CD4-positive, alpha-beta T cell treated with Interleukin-10 for 1 hour (primary cell): ENCODE measurements at places on chromosomes 12 and 14.

GRCh38 chr12:10016881-10017280, 6.5 kb downstream of the CLEC12B start:
- no peak for DNase-seq

GRCh38 chr14:96727073-96727472, 70.1 kb upstream of the VRK1 start:
- no peak for DNase-seq

GRCh38 chr14:102824832-102825231, 47.6 kb downstream of the TRAF3 start:
- DNase-seq = no peak

GRCh38 chr14:54931101-54931500, 28.5 kb upstream of the GCH1 start:
- no peak for DNase-seq

- DNase-seq = no peak
These were observed 127.5 kb downstream of the TGFB3 start for GRCh38 chr14:75854111-75854799.

- no peak for DNase-seq
These were observed 365.6 kb downstream of the NELL2 start for GRCh38 chr12:44510510-44510909.

GRCh38 chr14:68958553-68958952, 20.5 kb downstream of the ACTN1 start:
- DNase-seq = no peak

- DNase-seq = peak; percentile 11
These were observed 513 bp downstream of the BCAT1 start for GRCh38 chr12:24948420-24948756.

- DNase-seq = no peak
These were observed 9.7 kb downstream of the SERPINA1 start for GRCh38 chr14:94378527-94379290.

DNA sequence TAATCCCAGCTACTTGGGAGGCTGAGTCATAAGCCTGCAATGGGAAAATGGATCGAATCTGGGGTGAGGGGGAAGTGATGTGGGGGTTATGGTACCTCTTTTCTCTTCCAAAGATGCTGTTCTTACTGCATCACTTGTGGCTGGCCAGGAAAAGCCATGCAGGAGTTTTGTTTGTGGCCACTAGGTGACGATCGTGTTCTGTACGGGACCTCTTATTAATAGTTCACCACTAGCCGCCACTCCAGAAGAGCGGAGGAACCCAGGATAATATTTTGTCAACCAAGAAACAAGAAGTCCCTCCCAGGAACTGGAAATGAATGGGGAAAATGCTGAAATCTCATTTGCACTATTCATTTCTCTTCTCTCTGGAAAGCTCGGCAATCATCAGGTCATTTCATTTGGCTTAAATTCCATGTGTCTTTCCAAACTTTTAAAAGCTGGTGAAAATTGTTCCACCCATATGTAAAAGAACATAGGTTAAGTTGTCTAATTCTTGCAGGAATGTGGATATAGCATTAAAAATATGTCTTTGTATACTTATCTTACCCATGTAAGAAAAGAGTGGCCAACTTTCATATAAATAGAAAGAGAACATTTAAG, 8.9 kb downstream of the GPR65 start:
- peak; percentile 65 for DNase-seq

GRCh38 chr12:113154351-113154973, 4.9 kb downstream of the CFAP73 start:
- DNase-seq = no peak

GRCh38 chr12:69026336-69026735, 93.4 kb upstream of the CPM start:
- DNase-seq = no peak

GRCh38 chr12:89305373-89305772, 46.9 kb downstream of the DUSP6 start:
- no peak for DNase-seq

- DNase-seq = no peak
These were observed 136.4 kb downstream of the FOXN3 start for GRCh38 chr14:89280600-89280999.

GRCh38 chr12:78651755-78652154, 212.8 kb upstream of the SYT1 start:
- DNase-seq = no peak

- DNase-seq = no peak
These were observed 245.7 kb downstream of the KCNC2 start for GRCh38 chr12:74963867-74964331.

GRCh38 chr12:87921621-87922020, 107.6 kb downstream of the C12orf50 start:
- DNase-seq = no peak

GRCh38 chr14:34439090-34439489, 22.9 kb downstream of the SPTSSA start:
- no peak for DNase-seq

DNA sequence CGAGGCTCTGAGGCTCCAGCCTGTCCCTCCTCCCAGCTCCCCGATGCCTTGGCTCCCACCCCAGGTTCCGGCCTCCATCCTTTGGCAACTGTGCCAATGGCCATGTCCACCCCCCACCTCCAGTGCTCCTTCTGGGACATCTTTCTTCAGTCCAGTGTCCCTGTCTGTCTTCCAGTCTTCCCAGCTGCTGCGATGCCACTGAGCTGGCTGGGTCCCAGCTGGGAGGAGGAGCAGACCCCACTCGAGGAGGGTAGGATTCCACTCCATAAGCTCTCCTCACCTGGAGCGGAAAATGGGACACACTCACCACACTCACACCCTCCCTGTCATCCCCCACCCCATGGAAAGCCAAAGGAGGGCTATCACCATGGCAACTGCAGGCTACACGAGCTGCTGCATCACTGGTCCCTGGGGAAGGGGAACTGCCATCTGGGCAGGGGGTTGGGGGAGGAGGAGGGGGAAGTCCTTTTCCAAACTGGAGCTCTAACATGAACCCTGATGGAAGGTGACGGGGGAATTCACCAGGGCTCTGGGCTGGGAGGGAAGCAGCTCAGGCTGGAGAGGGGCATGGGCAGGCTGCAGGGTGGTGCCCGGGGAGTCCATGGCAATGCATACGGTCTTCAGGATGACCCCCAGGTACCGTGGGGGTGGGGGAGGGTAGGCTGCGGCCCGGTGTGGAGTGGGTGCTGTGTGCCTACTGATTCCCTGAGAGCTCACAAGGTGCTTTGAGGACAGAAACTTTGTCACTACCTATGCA, 94.3 kb downstream of the LRRC74A start:
- DNase-seq = no peak

DNA sequence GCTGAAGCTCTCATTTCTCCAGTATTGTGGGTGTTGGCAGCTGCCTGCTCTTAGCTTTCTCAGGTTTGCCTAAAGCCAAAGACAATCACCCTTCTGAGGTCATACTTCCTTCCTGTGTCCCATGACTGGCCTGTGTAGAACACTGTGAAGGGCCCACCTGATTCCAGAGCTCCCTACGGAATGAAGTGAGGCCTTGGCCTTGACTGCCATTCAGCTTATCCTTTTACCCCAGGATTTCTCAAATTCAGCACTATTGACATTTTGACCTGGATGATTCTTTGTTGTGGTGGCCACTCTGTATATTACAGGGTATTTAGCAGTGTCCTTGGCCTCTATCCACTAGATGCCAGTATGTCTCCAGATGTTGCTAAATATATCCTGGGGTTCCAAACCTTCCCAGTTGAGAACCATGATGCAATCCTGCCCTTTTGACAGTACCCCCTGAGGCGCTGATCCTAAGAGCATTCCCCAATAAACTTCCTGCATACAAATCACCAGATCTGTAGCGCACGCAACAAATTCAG, 112.3 kb upstream of the KRR1 start:
- DNase-seq = no peak

DNA sequence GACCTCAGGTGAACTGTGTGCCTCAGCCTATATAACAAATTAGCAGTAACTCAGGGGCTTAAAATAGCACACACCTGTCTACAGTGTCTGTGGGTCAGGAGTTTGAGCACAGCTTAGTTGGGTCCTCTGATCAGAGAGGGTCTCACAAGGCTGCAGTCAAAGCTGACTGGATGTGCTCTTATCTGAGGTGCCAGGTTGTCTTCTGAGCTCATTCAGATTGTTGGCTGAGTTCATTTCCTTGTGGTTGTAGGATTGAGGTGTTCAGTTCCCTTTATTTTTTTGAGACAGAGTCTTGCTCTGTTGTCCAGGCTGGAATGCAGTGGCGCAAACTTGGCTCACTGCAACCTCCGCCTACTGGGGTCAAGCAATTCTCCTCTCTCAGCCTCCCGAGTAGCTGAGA, 164.7 kb downstream of the ADCK1 start:
- DNase-seq = no peak

GRCh38 chr12:110796952-110797351, 49.8 kb upstream of the CCDC63 start:
- no peak for DNase-seq

GRCh38 chr12:71768900-71769299, 14.2 kb downstream of the RAB21 start:
- DNase-seq = no peak

DNA sequence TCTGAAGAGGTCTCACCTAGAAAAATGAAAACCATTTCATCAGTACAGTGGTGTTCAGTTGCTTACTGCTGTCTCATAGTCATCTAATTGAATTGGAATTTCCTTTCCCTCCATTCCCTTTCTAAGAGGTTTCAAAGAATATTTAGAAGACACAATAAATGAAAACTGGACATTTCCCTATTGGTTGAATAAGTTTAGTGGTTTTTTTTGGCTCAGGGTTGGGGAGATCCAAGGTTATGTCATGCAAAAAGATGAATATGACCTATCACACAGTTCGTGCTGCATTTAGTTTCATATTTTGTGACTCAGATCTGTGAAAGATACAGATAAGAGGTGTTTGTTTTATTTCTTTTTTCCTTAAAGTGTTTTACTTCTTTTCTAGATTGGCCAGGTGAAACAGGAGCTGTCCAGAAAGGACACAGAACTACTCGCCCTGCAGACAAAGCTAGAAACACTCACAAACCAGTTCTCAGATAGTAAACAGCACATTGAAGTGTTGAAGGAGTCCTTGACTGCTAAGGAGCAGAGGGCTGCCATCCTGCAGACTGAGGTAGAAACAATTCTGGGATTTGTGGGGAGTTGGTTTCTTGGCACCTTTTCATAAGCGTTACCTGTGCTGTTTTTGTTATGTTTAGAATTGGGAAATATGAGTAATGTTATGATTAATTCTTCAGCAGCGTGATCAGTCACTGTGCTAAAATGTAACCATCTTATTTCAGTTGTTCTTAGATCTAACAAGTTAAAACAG, 124.6 kb downstream of the ERC1 start:
- DNase-seq = no peak

GRCh38 chr12:87924149-87924548, 105.1 kb downstream of the C12orf50 start:
- DNase-seq = no peak

DNA sequence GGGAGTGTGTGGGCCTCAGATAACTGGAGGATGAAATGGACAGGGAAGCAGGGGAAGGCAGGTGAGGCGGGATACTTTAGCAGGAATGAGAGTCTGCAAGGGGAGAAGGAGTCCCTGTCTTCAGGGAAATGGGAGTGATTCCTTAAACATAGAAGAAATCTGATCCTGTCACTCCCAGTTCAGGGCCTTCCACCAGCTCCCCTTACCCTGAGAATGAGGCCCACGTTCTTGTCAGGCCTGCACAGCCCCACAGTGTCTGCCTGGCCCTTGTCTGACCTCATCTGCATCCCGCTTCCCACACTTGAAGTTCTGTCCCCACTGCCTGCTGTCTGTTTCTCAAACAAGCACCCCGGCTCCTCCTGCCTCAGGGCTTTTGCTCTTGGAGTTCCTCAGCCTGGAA, 12.6 kb upstream of the LRP1-AS start:
- DNase-seq = no peak

- no peak for DNase-seq
These were observed 31.8 kb upstream of the DNM1L start for GRCh38 chr12:32647275-32647674.

DNA sequence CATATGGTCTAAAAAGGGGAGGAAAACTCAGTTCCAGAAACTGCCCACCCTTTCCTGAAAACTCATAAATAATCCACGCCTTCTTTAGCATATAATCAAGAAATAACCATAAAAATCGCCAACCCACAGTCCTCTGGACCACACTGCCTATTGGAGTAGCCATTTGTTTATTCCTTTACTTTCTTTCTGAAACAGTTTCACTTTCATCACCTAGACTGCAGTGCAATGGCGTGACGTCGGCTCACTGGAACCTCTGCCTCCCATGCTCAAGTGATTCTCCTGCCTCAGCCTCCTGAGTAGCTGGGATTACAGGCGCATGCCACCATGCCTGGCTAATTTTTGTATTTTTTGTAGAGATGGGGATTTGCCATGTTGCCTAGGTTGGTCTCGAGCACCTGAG, 44.2 kb downstream of the CLMN start:
- DNase-seq = no peak

- DNase-seq = no peak
These were observed 55.8 kb downstream of the STX2 start for GRCh38 chr12:130783110-130783715.

DNA sequence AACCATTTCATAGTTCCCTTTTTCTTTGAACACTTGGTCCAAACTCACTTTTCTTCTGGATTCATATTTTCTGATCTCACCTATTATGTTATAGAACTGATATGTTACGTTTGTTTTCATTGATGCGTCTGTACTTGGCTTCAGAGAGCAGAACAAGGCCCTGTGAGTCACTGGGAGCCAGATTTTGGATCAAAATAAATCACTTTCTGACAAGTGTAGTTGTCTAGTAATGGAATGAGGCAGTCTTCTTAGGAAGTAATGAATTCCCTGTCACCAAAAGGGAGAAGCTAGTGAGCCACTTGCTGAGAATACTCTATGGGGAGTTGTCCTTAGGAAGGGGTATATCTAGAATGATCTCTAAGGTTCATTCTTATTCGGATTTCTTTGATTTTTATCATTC, 10.2 kb downstream of the BICD1 start:
- no peak for DNase-seq

DNA sequence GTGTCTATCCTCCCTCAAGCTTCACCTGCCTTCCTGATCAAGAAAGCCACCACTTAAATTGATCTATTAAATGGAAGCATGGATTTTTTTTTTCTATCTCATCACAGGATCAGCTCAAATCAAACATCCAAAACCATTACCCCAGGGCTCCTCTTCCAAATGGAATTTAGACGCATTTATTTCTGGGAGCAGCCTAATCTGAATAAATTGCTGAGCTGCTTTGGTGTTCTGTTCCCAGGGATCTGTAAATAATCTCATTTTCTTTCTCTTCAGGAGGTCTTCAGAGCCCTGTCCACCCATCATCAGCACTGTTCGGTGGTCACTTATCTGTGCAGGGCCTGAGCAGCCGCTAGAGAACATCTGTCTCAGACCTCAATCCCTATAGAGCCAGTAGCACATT, 695.4 kb upstream of the TMEM132C start:
- no peak for DNase-seq

GRCh38 chr14:90970167-90970600, 90.3 kb downstream of the RPS6KA5 start:
- no peak for DNase-seq
